Left lung (tissue), 14 donors: ENCODE measurements at places on chromosomes 4 and X. TPM values are rescaled to one million over a fixed set of nuclear protein-coding genes. Genes with fewer than 3 reads are reported as not detected.

Gene DCAF4L1
- polyA plus RNA-seq = 0.33 TPM

Gene RBMXL3
- not detected for polyA plus RNA-seq

Gene CFAP299
- 2.3 TPM for polyA plus RNA-seq

Gene F11
- polyA plus RNA-seq = 2.8 TPM

Gene RIBC1
- 4.7 TPM for polyA plus RNA-seq

DNA sequence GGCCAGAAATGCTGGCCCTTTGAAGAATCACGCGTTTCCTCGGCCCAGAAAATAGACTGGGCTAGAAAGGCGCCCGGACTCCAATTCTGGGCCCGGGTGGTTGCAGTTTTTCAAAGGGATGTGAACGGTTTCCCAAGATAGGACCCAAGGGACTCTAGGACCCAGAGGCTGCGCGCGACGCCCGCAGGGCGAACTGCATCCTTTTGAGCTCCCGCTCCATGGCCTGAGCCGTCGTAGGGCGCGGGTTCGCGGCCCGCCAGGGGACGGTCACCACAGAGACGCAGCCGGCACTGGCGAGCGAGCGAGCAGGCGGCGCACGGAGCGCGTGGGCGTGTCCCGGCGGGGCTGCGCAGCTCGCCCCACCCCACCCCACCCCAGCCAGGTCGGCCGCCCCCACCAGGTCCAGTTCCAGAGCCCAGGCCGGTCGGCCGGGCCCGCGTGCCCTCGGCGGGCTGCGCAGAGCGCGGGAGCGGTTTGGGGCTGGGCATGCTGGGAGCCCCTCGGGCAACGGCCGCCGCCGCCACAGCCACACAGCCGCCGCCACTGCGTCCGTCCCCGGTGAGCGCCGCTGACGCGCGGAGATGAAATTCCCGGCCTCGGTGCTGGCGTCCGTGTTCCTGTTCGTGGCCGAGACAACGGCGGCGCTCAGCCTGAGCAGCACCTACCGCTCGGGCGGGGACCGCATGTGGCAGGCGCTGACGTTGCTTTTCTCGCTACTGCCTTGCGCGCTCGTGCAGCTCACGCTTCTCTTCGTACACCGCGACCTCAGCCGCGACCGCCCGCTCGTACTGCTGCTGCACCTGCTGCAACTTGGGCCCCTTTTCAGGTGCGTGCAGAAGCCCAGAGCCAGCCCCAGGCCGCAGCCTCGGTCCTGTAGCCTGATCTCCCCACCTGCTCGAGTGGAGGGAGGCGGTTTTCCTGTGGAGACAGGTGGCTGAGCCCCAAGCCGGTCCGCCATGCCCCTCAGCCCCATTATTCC lies at the start of gene XK:
XK (plus strand) TSS at position 411 of the 979 bp plus-strand sequence; CDS start at position 582, 171 bp downstream.
- DNase-seq = no peak

DNA sequence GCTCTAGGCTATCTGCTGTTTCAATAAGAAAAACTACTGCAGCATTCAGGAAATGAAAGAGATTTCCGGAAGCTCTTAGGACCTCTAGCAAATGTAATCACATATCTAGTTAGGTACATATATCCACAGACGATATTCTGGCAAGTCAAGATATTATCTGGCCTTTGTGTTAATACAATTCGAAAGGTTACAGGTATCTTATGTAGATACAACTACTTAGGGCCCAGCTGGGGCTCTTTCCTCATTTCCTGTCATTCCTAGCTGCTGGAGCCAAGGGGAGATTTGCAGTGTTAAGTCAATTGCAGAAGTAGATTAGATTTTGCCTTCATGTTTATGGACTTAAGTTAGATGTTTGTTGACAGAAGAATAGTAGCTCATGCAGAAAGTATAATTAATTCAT lies 299.5 kb downstream of the ARHGAP24 start:
- no peak for DNase-seq

DNA sequence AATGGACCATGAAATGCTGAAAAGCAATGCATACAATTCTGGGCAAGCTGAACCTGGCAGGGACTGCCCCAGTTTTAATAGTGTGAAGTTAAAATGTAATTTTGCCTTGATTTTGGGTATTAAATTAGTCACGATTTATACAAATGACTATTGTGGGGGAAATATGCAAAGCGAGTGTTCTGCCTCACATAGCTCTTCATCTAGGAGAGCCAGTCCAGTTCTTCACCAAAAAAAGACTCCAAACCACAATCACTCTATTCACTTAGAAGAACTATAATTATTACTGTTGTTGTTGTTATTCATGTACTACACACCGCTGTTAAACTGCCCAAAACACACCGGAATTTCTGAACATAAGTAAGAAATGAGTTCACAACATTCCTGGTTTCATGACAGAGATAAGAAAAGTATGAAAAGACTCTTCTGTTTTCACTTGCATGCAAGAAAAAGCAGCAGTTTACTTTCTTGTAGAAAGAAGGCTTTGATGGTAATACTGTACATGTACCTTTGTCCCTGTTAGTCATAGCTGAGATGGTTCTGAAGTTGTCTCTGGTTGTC lies 101.9 kb downstream of the QRFPR start:
- DNase-seq = no peak

GRCh38 chr4:179755322-179755721 lies 2313.1 kb upstream of the AGA start:
- DNase-seq = no peak

DNA sequence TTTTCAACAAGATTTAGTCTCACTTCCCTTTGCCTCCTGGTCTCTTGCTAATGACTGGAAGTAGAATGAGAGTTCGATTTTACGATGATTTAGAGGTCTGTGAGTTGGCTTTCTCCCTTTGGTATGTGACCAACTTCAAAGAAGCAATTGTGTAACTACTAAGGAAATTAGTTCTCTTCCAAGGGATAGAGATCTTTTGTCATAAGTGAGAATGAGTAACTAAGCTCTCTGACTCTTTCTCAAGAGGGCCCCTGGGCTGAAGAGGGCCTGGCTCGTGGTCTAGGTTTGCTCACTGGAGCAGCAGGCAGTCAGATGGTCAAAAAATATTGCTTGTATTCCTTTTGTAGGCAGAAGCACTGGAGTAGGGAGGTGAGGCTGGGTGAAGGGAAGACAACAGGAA lies 176.3 kb downstream of the ENOX2 start:
- DNase-seq = peak; percentile 51

DNA sequence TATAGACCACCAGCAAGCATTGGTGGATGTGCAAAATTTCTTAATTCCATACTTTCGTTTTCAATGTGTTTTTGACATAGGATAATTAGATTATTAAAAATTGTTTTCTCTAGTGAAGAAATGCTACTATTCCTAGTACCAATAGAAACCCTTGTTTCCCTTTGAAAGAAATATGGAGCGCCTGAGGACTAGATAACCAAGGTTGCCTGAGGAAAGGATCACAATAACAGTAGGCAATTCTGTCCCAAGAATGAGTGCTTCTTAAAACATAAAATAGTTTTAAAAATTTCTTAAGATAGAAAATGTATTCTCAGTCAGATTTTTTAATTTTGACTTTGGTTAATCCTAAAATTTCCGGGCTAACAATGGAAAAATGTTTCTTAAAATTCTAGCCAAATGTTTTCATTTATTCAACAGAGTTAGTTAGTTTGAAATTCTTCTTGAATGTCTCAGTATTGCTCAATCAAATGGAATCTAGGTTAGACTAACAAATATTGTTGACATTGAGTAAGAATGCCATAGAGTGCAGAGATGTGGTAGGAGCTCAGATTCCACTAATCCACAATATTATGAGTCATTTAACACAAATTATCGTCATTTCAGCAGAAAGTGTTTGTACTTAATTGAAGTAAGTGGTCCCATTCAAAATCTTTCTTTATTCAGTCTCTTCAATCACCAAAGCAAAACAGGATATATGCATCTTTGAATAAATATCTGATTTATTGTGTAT lies 666.0 kb downstream of the GRID2 start:
- DNase-seq = no peak

GRCh38 chr4:30863021-30863420 lies 142.9 kb downstream of the PCDH7 start:
- DNase-seq = peak; percentile 31

DNA sequence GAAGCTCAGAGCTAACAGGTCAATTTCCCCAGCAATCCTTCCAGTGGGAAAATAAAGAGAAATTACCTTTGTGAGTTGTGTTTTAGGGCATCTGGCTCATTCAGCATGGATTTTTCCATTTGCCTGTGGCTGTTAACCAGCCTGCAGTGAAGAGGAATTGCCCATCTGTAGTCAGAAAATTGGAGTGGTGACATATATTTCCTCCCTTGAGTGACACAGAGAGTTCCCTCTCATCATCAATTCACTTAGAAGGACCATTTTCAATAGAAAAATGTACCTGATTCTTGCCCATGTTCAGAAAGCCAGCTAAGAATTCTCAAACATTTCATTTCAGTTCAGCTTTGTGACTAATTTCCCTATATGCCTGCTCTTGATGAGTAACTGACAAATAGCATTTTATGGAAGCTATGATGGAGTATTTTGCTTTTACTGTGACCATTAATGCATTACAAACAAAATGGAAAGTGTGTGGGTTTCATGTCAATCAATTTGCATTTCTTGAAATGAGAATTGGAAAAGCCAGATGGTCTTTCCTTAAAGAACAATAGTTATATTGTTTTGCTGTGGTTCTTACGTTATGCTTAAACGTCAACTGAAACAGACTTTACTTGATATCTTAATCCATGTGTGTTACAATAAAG lies 155.8 kb downstream of the NWD2 start:
- no peak for DNase-seq
